Hematopoietic multipotent progenitor cell treated with erythropoietin and hydrocortisone succinate and interleukin-3 and kit ligand, for 6 days (in vitro differentiated cells): ENCODE measurements at places on chromosomes 16 and 17.

GRCh38 chr16:85354686-85355514 lies 242.6 kb upstream of the CIBAR2 start:
- no peak for DNase-seq

DNA sequence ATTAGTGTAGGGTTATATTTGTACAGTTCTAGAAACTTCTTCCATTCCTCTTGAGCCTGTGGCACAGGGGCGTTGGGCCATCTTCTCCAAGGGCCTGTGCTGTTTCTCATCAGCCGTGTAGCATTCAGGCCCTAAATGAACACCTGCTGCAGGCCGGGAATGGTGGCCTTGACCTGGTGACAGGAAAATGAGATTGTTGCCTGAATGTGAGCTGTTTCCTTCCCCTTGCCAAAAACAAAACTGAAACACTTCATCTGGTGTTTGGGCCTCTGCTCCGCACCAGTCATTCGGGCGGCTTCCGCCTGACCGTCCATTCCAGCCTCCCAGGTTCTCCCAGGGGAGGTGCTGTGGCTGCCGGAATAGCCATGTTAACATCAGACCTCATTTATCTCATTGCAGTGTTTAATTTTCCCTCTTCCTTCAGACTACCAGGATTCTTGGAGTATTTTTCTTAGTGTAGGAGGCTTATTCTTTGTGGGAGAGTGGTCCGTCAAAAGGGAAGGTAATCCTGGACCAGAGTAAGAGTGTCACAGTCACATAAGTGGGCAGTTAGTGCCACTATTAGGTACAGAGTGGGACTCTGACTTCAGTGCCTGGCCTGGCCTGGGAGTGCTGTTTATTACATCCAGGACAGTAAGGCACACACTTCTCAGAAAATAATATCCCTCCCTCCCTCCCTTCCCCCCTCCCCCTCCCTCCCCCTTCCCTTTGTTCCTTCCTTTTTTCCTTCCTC lies 61.9 kb downstream of the WWP2 start:
- no peak for DNase-seq

DNA sequence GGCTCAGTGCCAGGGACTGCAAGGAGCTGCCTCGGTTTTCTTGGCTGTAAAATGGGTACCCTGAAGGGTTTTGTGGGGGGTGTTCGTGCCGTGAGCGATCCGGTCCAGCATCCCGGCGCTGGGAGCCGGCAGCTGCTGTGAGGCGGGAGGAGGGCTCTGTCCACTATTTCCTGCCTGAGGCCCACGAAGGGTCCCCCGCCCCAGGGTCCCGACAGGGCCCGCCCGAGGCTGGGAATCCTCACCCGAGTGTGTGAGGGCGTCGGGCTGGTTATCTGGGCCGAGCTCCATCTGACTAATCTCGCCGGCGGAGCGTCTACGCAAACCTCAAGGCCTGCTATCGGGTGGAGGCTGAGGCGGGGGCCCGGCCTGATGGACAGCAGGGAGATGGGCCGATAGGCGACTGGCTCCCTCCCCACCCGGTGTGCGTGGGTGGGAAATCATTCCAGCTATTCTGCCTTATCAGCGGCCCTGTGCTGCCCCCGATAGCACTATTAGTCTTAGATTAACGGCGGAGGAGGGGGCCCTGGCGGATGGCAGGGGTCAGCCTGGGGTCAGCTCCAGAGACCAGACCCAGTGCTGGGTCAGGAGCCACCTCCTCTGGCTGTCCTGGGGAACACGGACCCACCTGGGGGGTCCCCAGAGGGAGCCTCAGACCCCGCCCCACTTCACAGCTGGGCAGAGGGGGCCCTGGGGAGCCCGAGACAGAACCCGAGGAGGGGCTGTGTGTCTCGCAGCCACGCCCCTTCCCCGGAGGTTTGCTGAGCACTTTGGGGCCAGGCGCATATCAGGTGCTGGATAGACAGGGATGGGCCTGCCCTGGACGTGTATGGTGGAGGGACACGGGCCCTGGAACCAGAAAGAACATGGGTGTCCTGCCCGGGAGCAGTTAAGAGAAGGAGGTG lies 44.7 kb downstream of the ZFPM1 start:
- DNase-seq: peak; percentile 93

DNA sequence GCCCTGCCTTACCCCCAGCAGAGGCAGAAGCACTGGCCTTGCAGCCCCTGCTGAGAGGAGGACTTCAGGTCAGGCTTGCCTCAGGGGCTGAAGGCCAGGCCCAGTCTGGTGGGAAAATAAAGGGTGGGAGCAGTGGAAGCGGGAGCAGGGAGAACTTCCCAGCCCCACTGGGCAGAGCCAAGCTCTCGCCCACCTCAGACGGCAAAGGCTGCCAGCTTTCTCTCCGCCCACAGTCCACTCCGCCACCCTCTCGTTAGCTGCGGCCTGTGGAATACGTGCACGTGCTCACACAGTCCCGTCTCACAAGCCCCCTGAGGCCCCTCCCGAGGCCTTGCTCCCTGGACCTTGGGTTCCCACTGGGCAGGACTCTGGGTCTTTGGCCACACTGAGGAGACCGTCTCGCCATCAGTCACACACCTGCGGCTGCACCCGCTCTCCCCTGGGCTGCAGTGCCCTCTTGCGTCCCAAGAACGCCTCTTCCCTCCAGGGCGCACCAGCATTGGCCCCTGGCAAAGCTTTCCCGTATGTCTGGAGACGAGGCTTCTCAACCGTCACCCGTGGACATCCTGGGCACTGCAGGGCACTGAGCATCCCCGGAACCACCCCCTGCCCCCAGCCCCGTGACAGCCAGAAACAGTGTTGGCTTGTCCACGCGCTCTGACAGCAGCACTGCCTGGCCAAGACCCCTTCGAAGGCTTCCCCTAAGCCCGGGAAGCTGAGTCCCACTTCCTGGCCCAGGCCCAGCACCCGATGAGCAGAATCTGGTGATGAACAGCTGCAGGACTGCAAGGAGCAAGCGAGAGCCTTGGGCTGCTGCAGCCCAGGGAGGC lies 8.3 kb downstream of the MRPL28 start:
- DNase-seq: peak; percentile 90

DNA sequence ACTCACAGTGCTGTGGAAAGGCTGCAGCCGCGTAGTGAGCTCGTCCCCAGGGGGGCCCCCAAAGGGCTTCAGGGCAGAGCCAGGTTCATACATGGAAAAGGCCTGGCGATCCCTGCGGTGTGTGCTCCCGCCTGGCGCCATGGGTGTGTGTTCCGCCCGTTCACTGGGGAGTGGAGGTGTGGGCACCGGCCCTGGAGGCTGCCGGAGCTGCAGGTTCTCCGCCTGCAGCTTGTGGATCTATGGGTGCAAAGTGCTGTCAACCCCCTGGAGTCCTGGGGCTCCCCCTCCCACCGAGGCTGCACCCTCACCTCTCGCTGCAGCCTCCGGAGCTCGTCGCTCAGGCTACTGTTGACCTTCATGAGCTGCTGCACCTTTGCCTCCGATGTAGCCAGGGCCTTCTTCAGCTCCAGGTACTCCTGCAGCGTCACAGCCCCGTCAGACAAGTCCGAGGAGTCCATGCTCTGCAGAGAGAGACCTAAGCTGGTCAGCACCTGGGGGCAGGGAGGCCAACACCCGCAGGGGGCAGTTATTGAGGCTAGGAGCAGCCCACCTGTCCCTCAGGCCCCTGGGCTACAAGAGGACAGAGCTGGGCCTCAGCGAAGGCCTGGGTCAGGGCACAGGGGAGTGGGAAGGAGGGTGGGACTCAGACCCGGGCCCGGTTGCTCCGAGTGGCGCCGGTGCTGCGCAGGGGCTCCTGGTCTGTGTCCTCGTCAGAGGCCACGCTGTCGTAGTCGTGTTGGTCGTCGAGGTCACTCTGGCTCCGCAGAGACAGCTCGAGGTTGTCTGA lies 7.9 kb downstream of the TP53I13 start:
- no peak for DNase-seq

DNA sequence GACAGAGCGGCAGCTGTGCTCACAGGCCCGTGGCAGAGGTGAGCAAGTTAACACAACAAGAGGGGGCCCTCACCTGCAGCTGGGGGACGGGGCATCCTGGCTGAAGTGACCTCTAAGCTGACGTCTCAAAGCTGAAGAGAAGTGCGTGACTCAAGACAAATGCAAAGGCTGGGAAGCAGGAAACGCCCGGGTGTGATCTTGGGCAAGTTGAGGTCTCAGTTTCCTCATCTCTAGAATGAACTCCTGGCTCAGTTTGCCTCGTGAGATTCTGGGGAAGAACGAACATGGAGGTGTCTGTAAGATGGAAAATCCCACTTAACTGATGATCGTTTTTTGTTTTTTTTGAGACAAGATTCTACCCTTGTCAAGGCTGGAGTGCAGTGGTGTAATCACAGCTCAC lies 40.1 kb upstream of the C1QL1 start:
- DNase-seq: no peak

GRCh38 chr16:57513371-57514102 lies 22.8 kb downstream of the CCDC102A start:
- DNase-seq: no peak

DNA sequence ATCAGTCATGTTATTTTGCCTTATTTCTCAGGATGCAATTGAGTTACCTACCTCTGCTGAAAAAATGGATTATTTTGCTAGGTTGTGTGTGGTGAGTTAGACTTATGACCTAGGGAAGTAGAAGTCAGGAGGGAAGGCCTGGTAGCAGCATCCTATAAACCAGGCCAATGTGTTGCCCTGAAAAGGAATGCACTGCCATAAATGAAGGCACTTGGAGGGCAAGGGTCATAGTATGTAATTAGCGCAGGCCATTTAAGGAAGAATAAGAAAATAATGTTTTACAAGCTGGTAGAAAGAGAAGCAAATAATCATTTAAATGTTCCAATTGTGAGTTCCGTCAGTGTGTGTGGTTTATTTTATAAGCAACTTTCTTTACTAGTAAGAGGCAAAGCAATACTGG lies 698.8 kb downstream of the KCNJ2 start:
- DNase-seq: no peak

- no peak for DNase-seq
These were observed 407.0 kb upstream of the TOM1L1 start for GRCh38 chr17:54493691-54494090.

- peak; percentile 15 for DNase-seq
These were observed 58.3 kb downstream of the STH start for GRCh38 chr17:46057366-46057765.

DNA sequence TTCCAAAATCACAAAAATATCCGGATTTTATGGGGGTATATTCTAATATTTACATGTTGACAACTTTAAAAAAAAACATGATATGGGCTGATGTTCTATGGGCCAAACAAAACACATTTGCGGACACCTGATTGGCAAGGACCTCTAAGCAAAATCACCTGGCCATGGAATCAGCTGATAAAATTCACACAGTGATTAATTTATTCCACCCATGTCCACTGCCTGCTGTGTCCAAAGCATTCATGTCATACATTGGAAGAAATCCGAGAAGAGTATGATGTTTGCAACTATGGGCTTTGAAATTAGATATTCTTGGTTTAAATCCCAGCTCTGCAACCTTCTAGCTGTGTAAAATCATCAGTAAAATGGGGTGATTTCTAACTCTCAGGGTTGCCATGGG lies 538.7 kb downstream of the HAPSTR1 start:
- DNase-seq: no peak
